ENCODE measurements at places on chromosomes 7 and 10. TPM values are rescaled to one million over a fixed set of nuclear protein-coding genes. Genes with fewer than 3 reads are reported as not detected.
A peak's percentile ranks its signal among the peaks of the same experiment; 100 is the strongest.

KLF14 gene
- total RNA-seq, result 0.22 TPM

DNA sequence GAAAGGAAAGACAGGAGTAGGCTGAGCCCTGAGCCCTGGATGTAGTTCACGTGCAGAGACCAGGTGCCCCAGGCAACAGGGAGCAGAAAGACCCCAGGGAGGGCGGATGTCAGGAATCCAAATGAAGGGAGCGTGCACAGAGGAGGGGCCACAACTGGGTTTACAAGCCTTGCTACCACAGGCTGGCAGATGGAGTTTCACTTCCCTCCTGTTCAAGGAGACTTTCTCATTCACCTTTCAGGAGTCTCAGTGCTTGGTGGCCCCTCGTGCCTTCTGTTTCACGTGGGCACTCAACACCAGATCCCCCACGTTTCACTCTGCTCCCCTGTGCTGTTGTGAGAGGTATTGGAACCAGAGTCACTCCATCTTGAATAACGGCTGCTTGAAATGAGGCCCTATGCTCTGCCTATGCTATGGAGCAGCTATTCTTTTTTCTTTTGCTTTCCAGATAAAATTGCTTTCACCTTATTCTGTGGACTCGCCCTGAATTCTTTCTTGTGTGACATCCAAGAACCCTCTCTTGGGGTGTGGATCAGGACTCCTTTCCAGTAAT, 601.4 kb upstream of the IGFBP3 start:
- no peaks in the 10 kb centered on the region for H3K4me1 ChIP-seq
- no peak overlapping the region for H3K4me3 ChIP-seq
- DNase-seq, result no peak
- no peaks in the 10 kb centered on the region for H3K27me3 ChIP-seq
- H3K27ac ChIP-seq, result no peak overlapping the region

GRCh38 chr7:70676243-70676642, 455.7 kb upstream of the GALNT17 start:
- DNase-seq, result no peak
- H3K4me3 ChIP-seq, result no peak overlapping the region
- no peaks in the 10 kb centered on the region for H3K27me3 ChIP-seq

HOXA4 gene
- 2.5 TPM for total RNA-seq

DNA sequence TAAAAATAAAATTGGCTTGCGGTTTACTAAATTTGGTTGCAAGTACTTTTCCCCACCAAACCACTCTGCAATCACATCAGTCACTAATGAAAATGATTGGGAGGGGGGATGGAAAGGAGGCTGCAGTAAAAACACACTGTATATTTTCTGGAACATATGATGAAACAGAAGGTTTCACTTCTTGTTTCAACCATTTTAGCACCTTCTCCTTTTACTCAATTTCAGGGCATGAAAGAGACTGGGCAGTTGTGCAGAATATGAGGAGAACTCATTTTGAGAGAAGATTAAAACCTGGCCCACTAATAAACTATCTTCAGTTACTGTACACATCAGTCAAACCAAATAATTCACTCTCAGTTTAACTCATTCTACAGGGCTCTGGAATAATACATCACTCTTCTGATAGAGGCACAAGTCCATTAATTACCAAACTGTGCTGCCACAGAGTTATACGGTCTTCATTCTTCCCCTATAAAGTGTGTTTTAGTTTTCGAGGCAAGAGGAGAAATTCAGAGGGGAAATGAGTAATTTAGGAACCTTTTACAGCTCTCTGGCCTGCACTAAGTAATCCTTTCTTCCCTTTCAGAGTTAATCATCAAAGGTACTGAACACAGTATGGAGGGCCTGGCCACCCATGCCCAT, 25.5 kb downstream of the JAZF1 start:
- H3K36me3 ChIP-seq, result peaks cover 4% of the 10 kb centered on the region
- DNase-seq, result no peak
- H3K4me1 ChIP-seq, result no peaks in the 10 kb centered on the region
- H3K4me3 ChIP-seq, result no peak overlapping the region
- no peaks in the 10 kb centered on the region for H3K27me3 ChIP-seq
- H3K27ac ChIP-seq, result no peak overlapping the region

DNA sequence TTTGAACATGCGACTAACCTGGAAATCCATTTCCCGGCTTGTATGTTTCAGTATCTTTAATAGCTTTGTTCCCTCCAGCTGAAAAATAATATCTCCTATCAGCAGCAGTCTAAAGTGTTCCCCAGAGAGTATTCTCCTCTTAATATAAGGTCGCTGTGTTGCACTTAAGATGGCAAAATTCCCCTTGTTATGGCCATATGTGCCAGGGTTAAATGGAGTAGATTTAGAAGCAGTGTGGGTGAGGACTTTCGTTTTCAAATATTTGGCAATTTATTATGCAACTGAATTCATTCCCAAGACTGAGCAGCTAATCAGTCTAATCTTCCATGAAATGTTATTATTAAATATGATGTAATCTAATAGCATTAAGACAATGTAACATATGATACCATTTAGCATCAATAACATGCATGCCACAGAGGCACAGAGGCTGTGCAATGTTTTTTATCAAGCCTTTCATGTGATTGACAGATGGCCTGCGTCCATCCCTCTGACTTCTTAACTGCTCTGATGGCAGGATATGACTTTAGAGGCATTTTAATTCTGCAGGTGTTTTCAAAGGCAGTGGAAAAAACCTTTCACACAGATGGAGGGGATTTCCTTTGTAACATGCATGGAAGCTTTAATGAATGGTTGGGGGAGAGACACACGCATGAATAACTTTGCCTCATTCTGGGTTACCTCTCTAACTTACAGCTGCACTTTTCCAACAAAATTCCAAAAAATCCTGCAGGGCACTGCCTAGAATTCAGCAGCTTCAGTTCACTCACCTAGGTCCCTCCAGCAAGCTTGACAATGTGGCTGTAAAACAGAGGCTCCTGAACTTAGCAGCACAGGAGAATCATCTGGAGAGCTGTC, 55.1 kb upstream of the ZPBP start:
- no peaks in the 10 kb centered on the region for H3K36me3 ChIP-seq
- H3K4me1 ChIP-seq, result no peaks in the 10 kb centered on the region
- no peak for DNase-seq

SPAM1 gene
- total RNA-seq, result not detected

TCERG1L gene
- total RNA-seq, result 1.9 TPM

PLXDC2 gene
- 80.9 TPM for total RNA-seq

GRCh38 chr7:8356071-8356470, 77.3 kb upstream of the NXPH1 start:
- no peaks in the 10 kb centered on the region for H3K4me1 ChIP-seq
- no peaks in the 10 kb centered on the region for H3K27me3 ChIP-seq
- H3K4me3 ChIP-seq, result no peak overlapping the region
- H3K27ac ChIP-seq, result no peak overlapping the region
- no peak for DNase-seq
- no peaks in the 10 kb centered on the region for H3K36me3 ChIP-seq

DNA sequence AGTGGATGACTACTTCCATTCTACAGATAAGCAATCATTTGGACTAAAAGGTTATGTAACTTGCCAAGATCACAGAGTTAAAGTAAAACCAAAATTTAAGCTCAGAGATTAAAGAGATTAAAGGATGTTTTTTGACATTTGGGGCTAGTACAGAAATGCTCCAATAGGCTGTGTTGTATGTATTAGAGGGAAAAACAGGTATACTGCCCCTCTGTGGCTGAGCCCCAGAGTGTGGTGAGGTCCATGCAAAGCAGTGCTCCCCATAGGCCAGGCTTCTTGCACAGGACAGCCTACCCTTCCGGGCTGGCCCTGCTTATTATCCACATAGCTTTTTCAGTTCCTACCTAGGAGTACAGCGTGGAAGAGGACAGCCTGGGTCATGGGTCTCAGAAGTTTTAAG, 322.8 kb downstream of the POM121L12 start:
- no peaks in the 10 kb centered on the region for H3K4me1 ChIP-seq
- no peak overlapping the region for H3K27ac ChIP-seq
- no peaks in the 10 kb centered on the region for H3K36me3 ChIP-seq
- no peak overlapping the region for H3K4me3 ChIP-seq
- H3K27me3 ChIP-seq, result no peaks in the 10 kb centered on the region

GRCh38 chr7:46970476-46970875, 611.4 kb downstream of the TNS3 start:
- H3K36me3 ChIP-seq, result no peaks in the 10 kb centered on the region
- no peak for DNase-seq
- no peaks in the 10 kb centered on the region for H3K27me3 ChIP-seq
- no peaks in the 10 kb centered on the region for H3K4me1 ChIP-seq

DNA sequence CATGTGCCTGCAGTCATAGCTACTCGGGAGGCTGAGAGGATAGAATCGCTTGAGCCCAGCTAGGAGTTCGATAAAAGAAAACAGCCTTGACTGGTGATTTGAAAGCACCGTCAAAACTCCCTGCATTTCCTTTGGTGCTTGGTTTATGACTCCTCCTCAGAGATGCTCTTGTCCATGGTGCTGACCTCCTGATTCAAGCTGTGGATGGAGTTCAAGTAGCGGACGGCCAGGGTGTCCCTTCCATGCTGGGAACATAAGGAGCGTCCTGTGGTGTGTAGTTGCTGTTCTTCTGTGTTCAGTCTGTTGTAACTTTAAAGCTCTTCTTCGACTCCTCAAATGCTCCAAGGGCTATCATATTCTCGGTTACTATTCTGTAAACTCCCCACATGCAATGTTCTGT, 382.5 kb upstream of the KIAA1217 start:
- H3K4me3 ChIP-seq, result no peak overlapping the region
- H3K4me1 ChIP-seq, result peaks cover 2% of the 10 kb centered on the region
- DNase-seq, result no peak
- no peaks in the 10 kb centered on the region for H3K36me3 ChIP-seq

CLDN3 gene
- not detected for total RNA-seq

DNA sequence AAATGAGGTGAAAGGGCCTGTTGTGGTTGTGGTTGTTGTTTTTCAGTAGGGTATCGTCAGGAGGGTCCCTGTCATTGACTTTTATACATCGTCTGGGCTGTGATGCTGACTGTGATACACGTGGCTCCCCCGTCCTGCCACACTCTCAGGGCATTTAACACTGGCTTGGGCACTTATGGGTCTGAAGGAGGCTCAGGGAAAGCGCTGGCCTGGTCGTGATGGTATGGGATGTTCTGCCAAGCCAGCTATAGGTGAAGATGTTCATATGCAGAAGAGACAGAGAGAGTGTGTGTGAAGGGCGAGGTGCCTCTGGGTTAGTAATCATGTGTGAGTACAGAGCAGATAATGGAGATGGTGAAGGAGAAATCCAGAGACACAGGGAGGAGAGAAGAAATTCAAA, 158.5 kb downstream of the PRPF18 start:
- H3K4me3 ChIP-seq, result no peak overlapping the region
- no peaks in the 10 kb centered on the region for H3K27me3 ChIP-seq
- peaks cover 12% of the 10 kb centered on the region for H3K36me3 ChIP-seq
- DNase-seq, result no peak
- H3K4me1 ChIP-seq, result peaks cover 3% of the 10 kb centered on the region

DNA sequence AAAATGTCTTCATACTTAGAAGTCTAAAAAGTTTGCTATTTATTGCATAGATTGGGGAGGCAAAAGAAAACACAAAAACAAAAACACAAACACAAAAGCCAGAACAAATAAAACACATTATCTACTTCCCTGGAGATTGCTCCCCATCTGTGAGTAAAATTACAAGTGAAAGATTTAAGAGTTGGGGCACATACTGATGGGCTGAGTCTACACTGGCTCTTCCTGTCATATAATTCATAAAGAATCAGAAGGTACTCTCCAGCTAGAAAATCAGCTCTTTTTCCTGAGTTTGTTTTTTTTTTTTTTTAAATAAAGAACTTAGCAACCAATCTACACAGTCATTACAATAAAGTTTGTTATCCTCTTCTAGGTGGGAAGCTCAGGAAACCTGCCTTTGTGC, 192.4 kb upstream of the LRRN3 start:
- no peaks in the 10 kb centered on the region for H3K27me3 ChIP-seq
- DNase-seq, result no peak
- no peaks in the 10 kb centered on the region for H3K36me3 ChIP-seq
- H3K27ac ChIP-seq, result no peak overlapping the region
- H3K4me1 ChIP-seq, result no peaks in the 10 kb centered on the region

SPDYE1 gene
- total RNA-seq, result 0.10 TPM

DNA sequence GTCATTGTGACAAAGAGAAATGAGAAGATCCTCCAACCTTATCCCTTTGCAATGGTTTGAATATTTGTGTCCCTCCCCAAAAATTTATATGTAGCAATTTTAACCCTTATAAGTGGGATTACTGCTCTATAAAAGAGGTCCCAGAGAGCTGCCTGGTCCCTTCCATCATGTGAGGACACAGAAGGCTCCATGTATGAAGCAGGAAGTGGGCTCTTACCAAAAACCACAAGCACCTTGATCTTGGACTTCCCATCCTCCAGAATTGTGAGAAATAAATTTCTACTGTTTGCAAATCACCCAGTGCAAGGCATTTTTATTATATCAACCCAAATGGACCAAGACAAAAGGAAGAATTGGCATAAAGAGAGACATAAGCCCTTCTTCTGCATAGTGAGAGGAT, 95.7 kb downstream of the KCNMA1 start:
- no peaks in the 10 kb centered on the region for H3K36me3 ChIP-seq
- H3K4me1 ChIP-seq, result no peaks in the 10 kb centered on the region
- DNase-seq, result no peak
- H3K4me3 ChIP-seq, result no peak overlapping the region

- no peak for DNase-seq
- H3K27me3 ChIP-seq, result no peaks in the 10 kb centered on the region
- H3K4me3 ChIP-seq, result no peak overlapping the region
- H3K36me3 ChIP-seq, result no peaks in the 10 kb centered on the region
- no peaks in the 10 kb centered on the region for H3K4me1 ChIP-seq
These were observed 428.2 kb upstream of the POT1 start for GRCh38 chr7:125357676-125358455.

DNA sequence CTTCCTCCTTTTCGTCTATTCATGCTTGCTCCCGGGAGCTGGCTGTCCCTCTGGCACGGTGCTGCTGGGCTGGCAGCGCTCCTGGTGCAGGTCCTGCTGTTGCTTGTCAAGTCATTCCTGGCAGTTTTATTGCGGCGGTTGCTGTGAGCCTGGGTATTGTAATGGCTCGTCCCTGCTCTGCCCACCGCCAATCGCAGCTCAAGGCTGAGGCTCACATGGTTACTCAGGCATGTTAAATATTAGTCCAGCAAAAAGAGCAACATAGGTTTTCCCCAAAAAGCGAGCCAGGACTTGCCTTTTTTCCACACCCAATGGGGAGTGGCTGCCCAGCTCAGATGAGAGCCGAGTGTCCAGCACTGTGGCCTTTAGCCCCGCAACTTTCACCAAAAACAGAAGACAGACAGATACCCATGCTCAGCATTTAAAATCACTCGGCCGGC, 492.9 kb upstream of the FOXK1 start:
- peaks cover 19% of the 10 kb centered on the region for H3K36me3 ChIP-seq
- no peak overlapping the region for H3K4me3 ChIP-seq
- peak; percentile 68 for DNase-seq
- H3K4me1 ChIP-seq, result peaks cover 40% of the 10 kb centered on the region
- no peaks in the 10 kb centered on the region for H3K27me3 ChIP-seq

MACC1 gene
- total RNA-seq, result 0.28 TPM

Measured in spinal cord (tissue), 10 donors.